ENCODE measurements at places on chromosomes 7 and 10. TPM values are rescaled to one million over a fixed set of nuclear protein-coding genes. Genes with fewer than 3 reads are reported as not detected.

PTPRE gene
- total RNA-seq, result 1.1 TPM

NRAP gene
- total RNA-seq, result not detected

CLRN3 gene
- not detected for total RNA-seq

STEAP1 gene
- total RNA-seq, result 10.3 TPM

NKX2-3 gene
- not detected for total RNA-seq

MACC1 gene
- total RNA-seq, result under 0.01 TPM

HMX3 gene
- total RNA-seq, result not detected

SRI gene
- total RNA-seq, result 76.8 TPM

GBX1 gene
- total RNA-seq, result not detected

SPDYE5 gene
- not detected for total RNA-seq

INA gene
- total RNA-seq, result 0.12 TPM

VSTM4 gene
- 9.3 TPM for total RNA-seq

ECD gene
- total RNA-seq, result 28.7 TPM

APBB1IP gene
- total RNA-seq, result 0.51 TPM

MUC12 gene
- total RNA-seq, result not detected

OPN1SW gene
- not detected for total RNA-seq

SLC16A12 gene
- total RNA-seq, result 16.1 TPM

GDF2 gene
- total RNA-seq, result not detected

TRIM50 gene
- total RNA-seq, result not detected

HGF gene
- 33.2 TPM for total RNA-seq

MRPS24 gene
- 119 TPM for total RNA-seq

OR2A14 gene
- total RNA-seq, result not detected

OR2A12 gene
- not detected for total RNA-seq

CFTR gene
- not detected for total RNA-seq

C7orf33 gene
- total RNA-seq, result not detected

CDHR1 gene
- 0.26 TPM for total RNA-seq

CPN1 gene
- total RNA-seq, result not detected

SPDYE11 gene
- not detected for total RNA-seq

AKR1D1 gene
- total RNA-seq, result not detected

SERPINE1 gene
- 1,123 TPM for total RNA-seq

MAGI2 gene
- 6.3 TPM for total RNA-seq

CALHM1 gene
- not detected for total RNA-seq

SUGCT gene
- 11.1 TPM for total RNA-seq

HIP1 gene
- 11.8 TPM for total RNA-seq

CHRM2 gene
- 1.3 TPM for total RNA-seq

SORCS1 gene
- 0.09 TPM for total RNA-seq

PLAC9 gene
- 260 TPM for total RNA-seq

TEX47 gene
- total RNA-seq, result not detected

PCLO gene
- total RNA-seq, result 0.12 TPM

MYPN gene
- total RNA-seq, result not detected
